Right lobe of liver (tissue), 6 donors: ENCODE measurements at places on chromosomes 4 and X.

DNA sequence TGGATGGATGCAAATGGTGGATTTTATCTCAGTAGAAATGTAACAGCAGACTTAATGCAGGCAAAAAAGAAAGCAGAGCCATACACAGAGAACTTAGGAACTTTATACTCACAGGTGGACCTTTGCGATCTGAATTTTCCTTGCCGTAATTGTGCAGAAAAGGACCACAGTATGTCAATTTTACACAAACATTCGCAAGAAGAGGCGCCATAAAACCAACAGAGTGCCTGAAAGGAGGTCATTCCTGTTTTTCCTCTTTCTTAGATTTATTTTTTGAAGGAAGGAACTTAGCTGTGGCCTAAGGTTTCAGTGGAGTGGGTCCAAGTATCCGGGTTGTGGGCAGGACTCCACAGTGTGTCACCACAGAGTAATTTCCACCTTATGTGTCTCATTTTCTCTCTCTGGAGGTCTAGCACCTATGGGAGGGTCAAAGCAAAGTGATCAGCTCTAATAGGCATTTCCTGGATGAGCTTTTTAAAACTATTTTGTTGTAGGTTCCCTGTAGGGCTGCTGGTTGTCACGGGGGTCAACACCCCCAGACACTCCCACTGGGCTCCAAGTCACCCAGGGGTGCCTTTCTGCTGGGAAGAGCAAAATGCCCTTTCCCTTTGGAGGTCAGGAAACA is 24.7 kb upstream of the PBDC1 start:
- no peak for DNase-seq

- no peak for DNase-seq
These were observed 87.0 kb upstream of the TRPC3 start for GRCh38 chr4:122038896-122039295.

DNA sequence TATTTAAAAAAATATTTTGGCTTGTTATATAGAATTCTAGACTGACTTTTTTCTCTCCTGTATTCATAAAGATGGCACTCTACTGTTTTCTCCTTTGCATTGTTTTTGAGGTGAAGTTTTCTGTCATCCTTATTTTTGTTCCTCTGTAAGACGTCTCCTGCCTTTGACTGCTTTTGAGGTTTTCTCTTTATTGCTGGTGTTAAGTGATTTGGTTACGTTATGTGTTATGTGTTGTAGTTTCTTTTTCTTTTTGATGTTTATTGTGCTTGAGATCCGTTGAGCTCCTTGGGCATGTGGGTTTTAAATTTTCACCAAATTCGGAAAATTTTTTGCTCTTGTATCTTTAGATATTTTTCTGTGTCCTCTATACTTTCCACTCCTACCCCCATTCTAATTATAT is 50.0 kb downstream of the KDM6A start:
- DNase-seq, result no peak

GRCh38 chr4:29560452-29560851 is 1159.7 kb upstream of the PCDH7 start:
- no peak for DNase-seq

DNA sequence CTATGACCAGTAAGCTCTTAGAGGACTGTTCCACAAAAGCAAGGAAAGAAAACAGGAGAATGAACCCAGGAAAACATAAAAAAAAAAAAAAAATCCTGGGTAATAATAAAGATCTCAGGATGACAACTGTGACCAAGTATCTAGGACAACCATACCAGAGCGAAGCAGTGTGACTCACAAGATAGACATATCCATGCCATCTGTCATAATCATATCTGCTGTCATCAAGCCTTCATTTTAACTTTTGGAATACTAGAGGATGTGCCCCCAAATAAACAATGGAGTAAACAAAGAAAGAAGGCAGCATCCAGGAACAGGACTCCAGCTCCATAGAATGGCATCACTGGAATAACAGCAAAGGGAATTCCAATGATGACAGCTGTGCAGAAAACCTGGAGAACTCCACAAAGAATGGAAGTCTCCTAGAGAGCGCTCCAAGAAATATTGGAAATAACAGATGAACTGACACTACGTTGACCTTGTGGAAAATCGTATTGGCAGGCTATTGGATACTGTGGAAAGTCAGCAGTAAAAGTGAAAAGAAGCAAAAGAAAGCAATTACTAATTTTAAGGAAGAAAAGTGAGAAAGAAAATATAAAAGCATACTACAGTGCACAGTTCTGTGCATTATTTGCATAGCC is 35.3 kb downstream of the HPGDS start:
- no peak for DNase-seq
